ENCODE measurements at places on chromosomes 16 and 17.
A peak's percentile ranks its signal among the peaks of the same experiment; 100 is the strongest.

- no peak for DNase-seq
Measured at GRCh38 chr17:37698911-37699255, 46.0 kb downstream of the HNF1B start.

GRCh38 chr16:10791048-10791447, 27.5 kb downstream of the TVP23A start:
- DNase-seq = no peak

DNA sequence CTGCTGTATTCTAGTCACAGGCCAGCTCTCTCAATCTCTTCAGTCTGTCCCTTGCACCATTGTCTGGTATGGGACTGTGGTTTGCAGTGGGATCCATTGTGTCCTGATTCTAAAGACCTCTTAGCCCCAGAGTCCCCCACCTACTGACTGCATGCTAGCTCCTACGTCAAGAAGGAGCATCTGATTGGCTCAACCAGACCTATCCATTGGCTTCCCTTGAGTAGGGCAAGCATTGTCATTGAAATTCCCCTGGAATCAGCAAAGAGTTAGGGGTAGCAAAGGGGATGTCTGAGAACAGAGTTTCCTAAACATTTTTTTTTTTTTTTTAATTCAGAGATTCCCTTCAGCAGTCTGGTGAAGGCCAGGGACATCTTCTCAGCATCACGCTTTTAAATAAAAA, 175.3 kb upstream of the MPHOSPH6 start:
- no peak for DNase-seq

GRCh38 chr17:35870906-35871819, 2.5 kb upstream of the HEATR9 start:
- DNase-seq = no peak

- DNase-seq = no peak
Measured at GRCh38 chr16:72083778-72084404, 9.5 kb downstream of the TXNL4B start.

GRCh38 chr17:67211742-67212141, 33.3 kb downstream of the HELZ start:
- DNase-seq = no peak

DNA sequence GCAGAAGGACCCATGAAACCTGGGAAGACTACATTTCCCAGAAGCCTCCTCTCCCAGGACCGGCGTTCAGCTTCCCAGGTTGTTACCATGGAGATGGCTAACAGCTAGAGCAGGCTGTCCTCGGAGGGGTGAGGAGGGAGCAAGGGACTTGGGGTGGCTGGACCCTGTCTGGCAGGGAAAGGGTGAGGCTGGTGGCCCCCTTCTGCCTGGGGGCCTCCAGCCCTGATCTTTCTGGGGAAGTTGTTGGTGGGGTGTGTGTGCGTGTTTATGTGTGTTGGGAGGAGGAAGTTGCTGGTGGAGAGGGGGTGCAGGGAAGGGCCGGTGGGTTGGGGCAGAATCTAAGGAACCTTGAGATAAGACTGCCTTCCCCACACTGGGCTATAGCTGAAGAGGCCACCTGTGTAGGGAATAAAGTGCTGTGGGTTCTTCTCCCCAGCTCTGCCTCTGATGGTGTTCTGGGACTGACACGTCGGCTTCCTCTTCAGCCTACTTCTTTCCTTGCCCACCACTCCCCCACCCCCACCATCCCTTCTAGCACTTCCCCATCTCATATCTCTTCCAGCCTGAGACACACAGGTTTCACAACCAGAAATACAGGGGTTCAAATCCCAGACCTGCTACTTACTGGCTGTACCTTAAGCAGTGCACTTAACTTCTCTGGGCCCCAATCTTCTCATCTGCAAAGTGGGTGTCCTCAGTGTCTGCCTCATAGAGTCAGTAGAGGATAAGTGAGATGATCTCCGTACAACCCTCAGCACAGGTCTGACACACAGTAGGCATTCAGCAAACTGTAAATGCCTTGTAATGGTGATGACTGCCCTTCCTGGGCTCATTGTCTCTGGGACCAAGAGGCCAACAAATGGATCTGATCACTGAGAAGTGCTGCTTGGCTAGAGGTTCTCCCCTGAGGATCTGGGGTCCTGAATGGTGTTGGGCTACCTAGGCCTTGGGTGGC, at the start of gene DRC7:
DRC7 (plus strand) TSS at position 82 of the 955 bp plus-strand sequence. CDS start 3,144 bp downstream, outside the sequence.
- peak; percentile 10 for DNase-seq

- DNase-seq = no peak
Measured at GRCh38 chr17:73271072-73271471, 9.4 kb upstream of the CPSF4L start.

GRCh38 chr17:16214190-16215001, 938 bp downstream of the NCOR1 start:
- no peak for DNase-seq

- DNase-seq = peak; percentile 31
Measured at GRCh38 chr17:39739885-39740356, 2.2 kb downstream of the GRB7 start.

DNA sequence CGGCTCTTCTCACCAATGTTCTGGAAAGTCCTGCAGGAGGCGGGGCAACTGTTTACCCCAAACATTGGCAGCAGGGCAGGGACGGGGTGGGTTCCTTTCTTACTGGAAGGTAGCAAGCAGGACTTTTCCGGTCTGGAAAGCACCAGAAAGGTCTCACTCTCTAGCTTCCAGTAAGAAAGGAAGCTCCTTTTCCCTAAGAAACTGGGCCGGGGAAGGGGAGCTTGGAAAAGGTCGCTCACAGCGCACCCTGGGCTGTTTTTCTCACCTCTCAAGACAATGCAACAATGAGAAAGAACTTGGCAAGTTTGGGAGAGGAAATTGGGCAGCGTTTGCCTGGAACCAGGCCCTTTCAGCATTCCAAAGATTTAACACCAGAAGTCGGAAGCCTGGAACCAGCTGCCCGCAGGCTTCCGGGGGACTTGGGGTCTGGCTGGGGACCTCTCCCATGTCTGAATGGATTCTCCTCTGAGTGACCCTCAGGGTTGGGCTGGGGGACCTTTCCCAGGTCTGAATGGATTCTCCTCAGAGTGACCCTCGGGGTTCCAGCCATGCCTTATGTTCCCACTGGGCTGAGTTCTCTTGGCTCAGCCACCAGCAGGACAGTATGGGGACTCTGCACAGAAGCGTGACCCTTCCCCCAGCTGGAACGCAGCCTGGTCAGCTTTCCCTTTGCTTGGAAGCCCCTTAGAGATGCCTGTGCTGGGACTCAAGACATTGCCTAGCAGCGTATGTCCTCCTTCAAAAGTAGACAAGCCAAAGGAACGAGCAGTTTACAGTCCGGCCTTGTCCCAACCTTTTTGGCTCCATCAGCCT, 166.5 kb upstream of the PLCG2 start:
- DNase-seq = no peak

DNA sequence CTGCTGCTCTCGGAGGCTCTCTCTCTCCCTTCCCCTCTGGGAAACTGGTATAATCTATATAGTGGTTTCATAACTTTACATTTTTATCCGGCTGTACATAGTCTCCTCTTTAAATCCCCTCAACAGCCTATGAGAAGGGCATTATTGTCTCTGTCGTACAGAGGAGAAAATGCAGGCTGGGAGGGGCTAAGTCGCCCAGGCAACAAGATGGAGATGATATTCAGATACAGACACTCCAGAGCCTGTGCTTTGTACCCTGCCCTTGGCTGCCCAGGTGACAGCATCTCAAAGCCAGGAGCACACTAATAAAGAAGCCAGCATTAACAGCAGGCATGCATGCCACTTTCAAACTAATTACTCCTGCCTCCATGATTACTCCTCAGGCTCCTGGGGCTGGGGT, 4.7 kb upstream of the EIF1 start:
- DNase-seq = no peak

GRCh38 chr17:75315541-75316243, 26.5 kb upstream of the SLC25A19 start:
- no peak for DNase-seq

DNA sequence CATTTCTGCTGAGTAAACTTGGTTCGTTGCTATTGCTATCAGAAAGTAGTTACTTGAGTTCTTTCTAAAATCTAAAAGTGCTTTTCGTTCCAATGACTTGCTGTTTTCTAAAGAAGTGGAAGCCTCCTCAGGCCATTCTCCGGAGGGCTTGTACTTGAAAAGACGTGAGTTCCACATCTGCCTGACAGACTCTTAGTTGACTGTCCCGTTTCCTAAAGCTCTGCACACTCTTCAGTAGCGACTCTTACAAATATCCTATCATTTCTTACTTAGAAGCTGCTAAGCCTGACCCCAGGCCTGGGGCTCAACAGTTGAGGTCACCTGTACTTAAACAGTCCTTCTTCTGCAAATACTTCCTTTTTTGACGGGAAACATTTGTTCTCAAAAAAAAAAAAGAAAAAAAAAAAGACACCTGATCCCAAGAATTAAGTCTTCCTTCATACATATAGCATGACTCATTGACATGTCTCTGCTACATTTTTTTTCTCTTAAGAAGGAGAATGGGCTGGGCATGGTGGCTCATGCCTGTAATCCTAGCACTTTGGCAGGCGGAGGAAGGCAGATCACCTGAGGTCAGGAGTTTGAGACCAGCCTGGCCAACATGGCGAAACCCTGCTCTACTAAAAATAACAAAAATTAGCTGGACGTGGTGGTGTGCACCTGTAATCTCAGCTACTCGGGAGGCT, 61.5 kb downstream of the DHRS7C start:
- DNase-seq = no peak

- no peak for DNase-seq
Measured at GRCh38 chr16:81997738-81998137, 13.5 kb downstream of the SDR42E1 start.

- DNase-seq = no peak
Measured at GRCh38 chr16:71956486-71956885, 43.7 kb downstream of the PKD1L3 start.

GRCh38 chr16:1337486-1337885, 4.0 kb downstream of the BAIAP3 start:
- DNase-seq = no peak
